Spleen (tissue), 13 donors: ENCODE measurements at places on chromosomes 6 and 20. TPM values are rescaled to one million over a fixed set of nuclear protein-coding genes. Genes with fewer than 3 reads are reported as not detected.
A peak's percentile ranks its signal among the peaks of the same experiment; 100 is the strongest.

The TMEM14B gene
- total RNA-seq: 51.7 TPM

The SPATS1 gene
- total RNA-seq: not detected

DNA sequence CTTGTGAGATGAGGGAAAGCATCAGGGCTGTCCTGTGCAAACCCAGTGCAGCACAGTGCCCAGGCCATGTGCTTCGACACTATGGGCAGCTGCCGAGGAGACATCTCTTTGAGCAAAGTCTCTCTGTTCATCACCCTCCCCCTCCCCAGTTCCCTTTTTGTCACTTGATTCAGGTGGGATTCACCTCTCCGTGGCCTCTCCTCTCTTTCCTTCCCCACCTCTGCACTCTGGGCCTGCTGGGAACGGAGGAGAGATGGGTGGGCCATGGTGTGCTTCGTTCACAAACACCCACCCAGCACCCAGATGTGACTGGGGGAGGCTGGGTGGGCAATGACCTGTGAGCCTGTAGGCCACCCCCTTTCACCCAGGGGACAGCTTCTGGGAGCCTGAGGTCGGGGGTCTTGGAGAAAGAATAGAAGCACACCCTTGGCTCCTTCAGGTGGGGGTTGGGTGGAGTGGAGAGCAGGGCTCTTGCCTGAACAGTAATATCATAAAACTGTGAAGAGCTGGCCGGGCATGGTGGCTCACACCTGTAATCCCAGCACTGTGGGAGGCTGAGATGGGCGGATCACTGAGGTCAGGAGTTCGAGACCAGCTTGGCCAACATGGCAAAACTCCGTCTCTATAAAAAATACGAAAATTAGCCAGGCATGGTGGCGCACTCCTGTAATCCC, 33.5 kb upstream of the DLGAP4 start:
- peaks cover 16% of the 10 kb centered on the region for H3K27me3 ChIP-seq

DNA sequence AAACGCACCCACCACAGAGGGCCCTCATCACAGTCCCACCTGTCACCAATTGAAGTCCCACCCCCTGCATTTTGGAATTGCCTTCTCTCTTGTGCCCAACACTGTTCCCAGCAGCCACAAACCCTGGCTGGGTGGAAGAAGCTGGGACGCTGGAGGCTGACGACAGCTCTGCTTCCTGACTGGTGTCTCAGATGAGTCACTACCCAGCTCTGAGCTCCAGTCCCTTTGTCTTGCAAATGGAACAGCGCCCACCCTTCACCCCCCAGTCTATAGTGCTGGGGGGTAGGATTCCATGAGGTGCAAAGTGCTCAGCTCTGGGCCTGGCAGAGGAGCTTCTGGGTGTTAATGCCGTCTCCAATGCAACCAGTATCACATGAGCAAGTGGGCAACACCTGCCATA, 85.3 kb downstream of the DLGAP4 start:
- no peak overlapping the region for H3K4me3 ChIP-seq
- peaks cover 12% of the 10 kb centered on the region for H3K27me3 ChIP-seq
- no peaks in the 10 kb centered on the region for H3K4me1 ChIP-seq
- H3K36me3 ChIP-seq: no peaks in the 10 kb centered on the region
- H3K27ac ChIP-seq: no peak overlapping the region

DNA sequence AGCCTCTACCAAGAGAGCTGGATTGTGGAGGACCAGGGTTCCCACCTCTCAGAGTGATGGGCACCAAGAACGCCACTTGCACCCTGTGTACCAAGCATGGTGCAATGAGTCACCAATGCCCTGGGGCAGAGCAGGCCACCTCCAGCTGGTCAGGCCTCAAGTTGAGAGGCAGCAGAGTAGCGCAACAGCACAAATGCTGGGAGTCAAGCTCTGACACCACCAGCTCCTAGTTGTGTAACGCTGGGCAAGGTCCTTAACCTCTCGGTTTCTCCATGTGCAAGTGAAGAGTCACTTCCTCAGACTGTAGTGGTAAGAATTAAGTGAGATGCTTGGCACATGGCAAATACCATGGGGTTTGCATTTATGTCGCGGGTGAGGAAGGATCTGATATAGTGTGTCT, 25.6 kb downstream of the GFOD1 start:
- peaks cover 21% of the 10 kb centered on the region for H3K36me3 ChIP-seq
- peak; percentile 84 for DNase-seq
- peaks cover 50% of the 10 kb centered on the region for H3K4me1 ChIP-seq
- H3K27me3 ChIP-seq: no peaks in the 10 kb centered on the region
- peak overlapping the region; percentile 69 for H3K27ac ChIP-seq

DNA sequence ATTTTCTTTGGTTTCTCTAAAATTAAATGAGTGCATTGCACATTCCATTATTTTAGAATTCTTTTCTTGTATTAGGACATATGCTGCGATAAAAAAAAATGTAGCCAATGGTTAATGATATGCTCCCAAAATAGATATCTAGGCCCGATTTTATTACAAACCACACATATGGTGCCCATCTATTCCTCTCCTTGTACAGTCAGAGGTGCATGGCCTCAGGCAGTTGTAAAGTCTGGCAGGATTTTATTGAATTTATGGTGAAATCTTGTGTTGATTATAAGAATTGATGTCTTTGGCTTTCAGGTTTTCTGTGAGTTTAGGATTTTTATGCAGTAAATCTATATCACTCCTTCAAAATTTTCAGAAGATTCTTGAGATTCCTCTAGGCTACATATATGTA, 192.2 kb downstream of the RFPL4B start:
- H3K27ac ChIP-seq: no peak overlapping the region
- no peak overlapping the region for H3K4me3 ChIP-seq
- no peaks in the 10 kb centered on the region for H3K36me3 ChIP-seq
- no peak for DNase-seq
- no peaks in the 10 kb centered on the region for H3K4me1 ChIP-seq
- no peaks in the 10 kb centered on the region for H3K27me3 ChIP-seq
